ENCODE measurements at places on chromosomes 4 and X. TPM values are rescaled to one million over a fixed set of nuclear protein-coding genes. Genes with fewer than 3 reads are reported as not detected.
A peak's percentile ranks its signal among the peaks of the same experiment; 100 is the strongest.

DNA sequence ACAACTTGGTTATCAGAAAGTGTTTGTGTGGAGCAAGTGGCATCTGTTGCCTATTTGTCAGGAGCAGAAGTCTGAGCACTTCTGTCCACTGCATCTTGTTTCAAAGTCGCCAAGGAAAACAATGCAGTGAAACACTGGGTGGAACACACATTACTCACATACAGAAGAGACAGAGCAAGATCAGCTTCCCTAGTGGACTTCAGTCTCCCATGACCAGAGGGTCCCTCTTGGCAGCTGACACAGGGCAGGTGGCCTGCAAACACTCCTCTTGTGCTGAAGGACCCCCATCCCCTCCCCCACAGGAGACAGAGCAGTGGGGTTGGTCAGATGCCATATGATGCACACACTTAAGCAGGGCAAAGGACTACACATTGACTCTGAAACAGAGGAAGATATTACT lies 3.6 kb upstream of the BBS12 start:
- DNase-seq, result no peak

IQCM gene
- total RNA-seq, result not detected

- DNase-seq, result no peak
Measured at GRCh38 chr4:88729146-88729760, 31.6 kb upstream of the NAP1L5 start.

DNA sequence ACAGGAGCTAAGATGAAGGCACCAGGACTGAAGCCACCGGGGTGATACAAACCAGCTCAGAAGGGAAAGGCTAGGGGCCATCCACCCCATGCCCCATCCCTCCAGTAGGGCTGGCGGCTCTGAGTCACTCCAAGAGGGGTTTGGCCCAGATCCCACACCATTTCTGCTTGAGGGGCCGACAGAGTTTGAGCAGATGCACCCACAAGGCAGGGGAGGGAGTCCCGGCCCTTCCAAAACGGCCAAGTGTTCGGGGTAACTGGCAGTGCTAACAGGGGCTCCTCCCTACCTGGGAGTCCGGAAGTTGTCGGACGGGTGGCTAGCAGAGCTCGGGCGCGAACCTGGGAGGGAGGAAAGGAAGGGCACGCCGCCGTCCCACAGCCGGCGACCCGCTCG lies 412 bp downstream of the SLC10A3 start:
- DNase-seq, result peak; percentile 44

Data from umbilical cord (tissue), 2 donors.